Stimulated activated CD4-positive, alpha-beta T cell treated with anti-CD3 and anti-CD28 coated beads, Interleukin-1b, Interleukin-23, amount 100 ng/mL, for 48 hours (primary cell): ENCODE measurements at places on chromosomes 1 and 21.
A peak's percentile ranks its signal among the peaks of the same experiment; 100 is the strongest.

GRCh38 chr21:28538987-28539622 is 453.6 kb downstream of the LTN1 start:
- no peak for DNase-seq

DNA sequence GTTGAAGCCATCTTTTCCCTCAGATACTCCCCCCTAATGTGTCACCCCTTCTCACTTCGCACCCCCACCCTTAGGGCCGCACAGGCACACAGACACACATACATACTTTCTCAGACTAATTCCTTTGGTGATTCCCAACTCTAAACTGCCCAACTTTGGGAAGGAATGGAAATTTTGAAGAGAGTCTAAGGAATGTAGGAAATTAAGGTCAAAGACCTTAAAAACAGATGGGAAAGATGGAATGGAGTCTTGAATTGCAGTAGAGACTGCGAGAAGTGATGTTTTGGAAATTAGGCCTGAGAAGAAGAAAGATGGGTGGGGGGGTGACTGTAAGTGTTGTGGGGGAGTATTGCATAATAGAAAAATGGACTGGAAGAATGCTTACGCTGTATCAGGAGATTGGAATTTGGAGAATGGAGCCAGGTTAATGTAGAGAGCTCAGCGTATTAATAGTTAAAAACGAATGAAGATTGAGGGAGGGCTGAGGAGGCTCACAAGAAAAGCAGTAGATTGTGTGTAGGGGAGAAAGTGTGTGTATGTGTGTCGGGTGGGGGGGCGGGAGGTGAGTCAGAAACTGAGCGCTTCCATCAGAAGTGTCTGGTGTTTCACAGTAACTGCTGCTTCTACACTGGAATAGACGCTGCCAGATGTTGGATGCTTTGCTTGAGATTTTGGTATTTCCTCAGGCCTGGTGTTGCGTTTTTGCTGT is 1.7 kb downstream of the PIP5K1A start:
- no peak for DNase-seq

DNA sequence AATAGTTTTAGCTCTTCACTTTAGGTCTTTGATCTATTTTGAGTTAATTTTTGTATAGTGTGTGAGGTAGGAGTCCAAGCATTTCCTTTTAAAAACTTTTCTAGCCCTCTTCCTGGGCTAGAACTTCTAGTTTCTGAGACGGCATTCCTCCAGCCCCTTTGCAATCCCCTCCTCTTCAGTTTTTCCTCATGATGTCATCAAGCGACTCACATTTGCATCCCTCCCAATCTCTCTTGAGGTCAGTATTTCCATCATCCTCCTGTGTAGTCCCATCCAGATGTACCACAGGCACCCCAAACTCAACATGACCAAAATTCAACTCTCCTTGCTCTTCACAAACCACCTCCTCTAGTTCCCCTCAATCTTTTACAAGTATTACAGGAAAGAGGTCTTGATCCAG is 10.7 kb downstream of the HMGN2 start:
- DNase-seq, result no peak

- DNase-seq, result peak; percentile 82
Observed at GRCh38 chr1:212665241-212666115, 34.2 kb downstream of the BATF3 start.

- DNase-seq, result no peak
Observed at GRCh38 chr1:151689494-151689893, 27.1 kb downstream of the CELF3 start.

- no peak for DNase-seq
Observed at GRCh38 chr1:29500041-29500440, 263.7 kb downstream of the PTPRU start.

DNA sequence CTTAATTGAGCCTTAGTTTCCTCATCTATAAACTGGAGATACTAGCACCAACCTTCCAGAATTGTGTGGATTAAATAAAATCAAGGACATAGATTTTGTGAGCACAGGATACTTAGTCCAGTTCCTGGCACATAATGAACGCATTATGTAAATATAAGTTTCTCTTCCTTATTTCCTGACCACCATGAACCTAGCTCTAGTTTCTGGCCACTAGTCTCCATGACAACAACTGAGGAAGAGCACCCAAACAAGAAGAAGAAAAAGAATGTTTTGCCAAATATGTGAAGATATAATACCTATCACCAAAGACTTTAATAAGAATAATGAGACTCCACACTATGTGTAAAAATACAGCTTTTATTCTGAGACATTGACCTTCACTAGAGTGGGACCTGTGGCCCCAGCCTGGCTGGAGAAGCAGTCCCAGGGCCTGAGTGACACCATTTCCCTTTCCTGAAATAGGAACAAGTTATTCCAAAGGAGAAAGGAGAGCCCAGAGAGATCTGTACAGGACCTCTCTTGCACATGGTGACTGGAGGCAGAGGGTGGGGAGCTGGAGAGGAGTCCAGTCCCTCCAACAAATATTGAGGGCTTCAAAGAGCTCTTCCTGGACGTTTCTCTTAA is 940 bp upstream of the USF1 start:
- no peak for DNase-seq

- DNase-seq, result no peak
Observed at GRCh38 chr1:173779936-173780335, 44.5 kb upstream of the DARS2 start.

DNA sequence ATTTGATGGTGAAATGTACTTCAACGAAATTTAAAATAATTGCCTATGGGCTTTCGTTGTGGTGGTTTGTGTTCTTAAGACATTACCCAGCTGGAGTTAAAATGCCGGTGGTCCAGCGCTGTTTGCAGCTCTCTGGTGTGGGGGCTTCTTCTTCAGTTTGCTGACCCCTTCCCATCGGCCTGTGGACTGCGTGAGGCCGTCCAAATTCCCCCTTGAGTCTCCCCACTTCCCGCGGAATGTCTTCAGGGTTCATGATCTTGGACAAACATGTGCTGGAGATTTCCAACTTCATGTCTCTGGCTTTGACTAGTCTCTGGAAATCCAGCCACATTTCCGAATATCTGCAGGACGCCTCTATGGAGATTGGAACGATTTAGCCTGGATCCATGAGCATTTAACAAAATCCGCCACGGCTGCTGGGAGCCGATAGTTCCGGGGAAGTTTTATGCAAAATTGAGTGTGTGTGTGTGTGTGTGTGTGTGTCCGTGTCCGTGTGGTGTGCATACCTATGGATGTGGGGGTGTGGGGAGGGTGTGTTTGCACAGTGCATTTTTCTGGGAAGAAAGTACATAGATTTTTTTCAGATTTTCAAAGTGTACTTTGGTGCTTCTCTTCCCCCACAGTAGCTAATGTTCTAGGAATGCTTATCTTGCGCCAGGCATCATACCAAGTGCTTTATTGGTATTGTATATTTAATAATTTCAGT is 117.2 kb downstream of the PCP4 start:
- no peak for DNase-seq

GRCh38 chr1:114610546-114611245 is 29.3 kb upstream of the BCAS2 start:
- no peak for DNase-seq

DNA sequence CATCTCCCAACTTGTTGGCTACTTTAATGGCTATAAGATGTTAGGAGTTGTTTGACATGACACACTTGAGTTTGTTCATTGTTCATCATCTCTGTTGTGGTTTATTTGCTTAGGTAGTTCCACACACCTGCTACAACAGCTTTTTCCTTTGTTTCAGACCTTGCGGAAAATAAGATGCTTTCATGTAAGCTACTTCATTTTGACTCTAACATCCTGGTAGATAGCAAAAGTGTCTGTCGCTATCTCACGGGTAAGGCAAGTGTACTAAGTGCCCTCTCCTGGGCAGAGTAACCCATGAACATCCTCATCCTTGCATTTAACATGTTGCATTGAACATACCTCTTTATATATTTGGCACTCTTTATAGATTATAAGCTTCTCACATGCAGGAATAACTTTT is 1.6 kb upstream of the OR10T2 start:
- DNase-seq, result no peak

GRCh38 chr1:35795295-35795694 is 12.5 kb upstream of the AGO4 start:
- DNase-seq, result no peak

GRCh38 chr1:8089535-8090228 is 63.6 kb upstream of the ERRFI1 start:
- peak; percentile 11 for DNase-seq

DNA sequence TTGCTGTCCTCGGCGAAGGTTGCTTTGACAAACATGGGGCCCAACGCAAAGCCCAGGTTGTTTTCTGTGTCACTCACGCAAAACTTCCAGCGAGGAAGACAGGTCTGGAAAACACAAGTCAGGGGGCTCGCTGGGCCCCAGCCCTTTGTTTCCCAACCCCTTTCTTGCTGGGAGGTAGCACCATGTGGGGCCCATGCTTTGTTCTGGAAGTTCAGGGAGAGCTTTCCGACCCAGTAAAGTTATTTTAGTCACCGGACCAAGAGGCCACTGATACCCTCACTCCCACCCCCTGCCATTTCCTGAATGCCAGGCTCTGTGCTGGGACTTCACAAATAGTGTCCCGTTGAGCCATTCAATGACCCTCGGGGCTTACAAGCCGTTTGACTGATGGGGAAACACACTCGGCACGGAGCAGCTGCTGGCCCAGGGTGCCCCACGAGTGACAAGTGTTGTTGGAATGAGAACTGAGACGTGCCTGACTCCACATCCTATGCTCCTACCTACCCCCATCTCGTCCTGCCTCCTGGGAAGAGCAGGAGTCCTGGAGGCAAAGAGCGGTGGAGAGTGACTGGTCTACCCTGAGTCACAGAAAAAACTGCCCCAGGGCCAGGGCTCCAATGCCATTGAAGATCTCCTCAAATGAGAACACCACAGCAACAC is 52.0 kb downstream of the ECE1 start:
- no peak for DNase-seq
